ENCODE measurements at places on chromosomes 5 and 9. TPM values are rescaled to one million over a fixed set of nuclear protein-coding genes. Genes with fewer than 3 reads are reported as not detected.

BTNL3 gene
- total RNA-seq: not detected

PCDHGA10 gene
- total RNA-seq: 4.6 TPM

TNC gene
- total RNA-seq: 24.8 TPM

KCNV2 gene
- not detected for total RNA-seq

All from myometrial cell (primary cell).